GM18507 (cell line): ENCODE measurements at places on chromosomes 1 and 21.

DNA sequence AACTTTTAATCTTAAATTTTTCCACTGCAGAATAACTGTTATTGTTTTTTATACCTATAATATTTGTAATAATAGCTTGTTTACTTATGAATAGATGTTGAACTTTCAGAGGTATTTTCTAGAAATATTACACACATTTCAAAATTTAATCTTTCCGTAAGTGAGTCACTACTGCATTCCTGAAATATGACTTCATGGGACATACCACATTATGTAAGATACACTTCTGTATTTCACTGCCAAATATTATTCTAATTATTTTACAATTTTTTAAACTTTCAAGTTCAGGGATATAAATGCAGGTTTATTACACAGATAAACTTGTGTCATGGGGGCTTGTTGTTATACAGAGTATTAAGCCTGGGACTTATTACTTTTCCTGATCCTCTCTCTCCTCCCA, 2220.5 kb downstream of the NCAM2 start:
- DNase-seq, result no peak

- DNase-seq, result no peak
Observed at GRCh38 chr1:119551218-119551617, 44.2 kb downstream of the HSD3B1 start.

GRCh38 chr1:5389101-5389885, 602.9 kb downstream of the NPHP4 start:
- DNase-seq, result no peak

GRCh38 chr1:154520333-154520732, 18.1 kb upstream of the SHE start:
- no peak for DNase-seq

- no peak for DNase-seq
Observed at GRCh38 chr1:68378296-68379084, 71.3 kb downstream of the RPE65 start.
